ENCODE measurements at places on chromosomes 11 and 22. TPM values are rescaled to one million over a fixed set of nuclear protein-coding genes. Genes with fewer than 3 reads are reported as not detected.

Gene OR10D3
- not detected for total RNA-seq

GRCh38 chr11:64810891-64811272 is 531 bp upstream of the MEN1 start:
- H3K27me3 ChIP-seq = no peaks in the 10 kb centered on the region
- H3K27ac ChIP-seq = peak overlapping the region; percentile 88
- peak overlapping the region; percentile 87 for H3K4me3 ChIP-seq
- peaks cover 17% of the 10 kb centered on the region for H3K4me1 ChIP-seq

DNA sequence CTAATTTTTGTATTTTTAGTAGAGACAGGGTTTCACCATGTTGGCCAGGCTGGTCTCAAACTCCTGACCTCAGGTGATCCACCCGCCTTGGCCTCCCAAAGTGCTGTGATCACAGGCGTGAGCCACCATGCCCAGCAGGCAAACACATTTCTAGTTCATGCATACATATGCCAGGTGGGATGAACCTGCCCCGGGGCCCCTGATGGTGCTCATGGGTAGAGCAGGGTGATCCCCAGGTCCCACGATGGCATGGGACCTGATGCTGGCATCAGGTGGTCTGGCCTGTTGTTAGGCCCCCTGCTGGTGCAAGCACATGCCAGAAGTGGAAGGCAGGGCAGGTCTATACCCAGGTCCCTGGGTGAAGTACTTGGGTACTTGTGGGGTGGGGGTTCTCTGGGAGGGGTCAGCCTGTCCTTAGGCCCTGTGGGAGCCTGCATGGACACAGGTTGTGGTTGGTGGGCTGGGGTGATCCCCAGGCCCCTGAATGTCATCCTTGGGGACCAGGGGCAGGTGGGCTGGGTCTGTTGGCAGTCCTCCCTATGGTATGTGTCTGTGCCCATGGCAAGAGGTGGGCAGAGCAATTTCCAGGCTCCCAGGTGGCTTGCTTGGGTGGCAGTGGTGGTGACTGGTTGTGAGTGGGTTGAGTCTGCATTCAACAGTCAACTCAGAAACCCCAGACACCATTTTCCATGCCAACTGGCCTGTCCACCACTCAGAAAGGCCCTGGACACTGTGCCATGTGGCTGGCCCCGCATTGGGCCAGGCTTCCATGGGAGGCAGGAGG is 9.6 kb upstream of the RGL4 start:
- no peak overlapping the region for H3K4me3 ChIP-seq
- H3K36me3 ChIP-seq = peaks cover 35% of the 10 kb centered on the region
- H3K27ac ChIP-seq = no peak overlapping the region

GRCh38 chr11:69475866-69476471 is 5.5 kb upstream of the LINC01488 start:
- H3K27me3 ChIP-seq = no peaks in the 10 kb centered on the region
- no peaks in the 10 kb centered on the region for H3K4me1 ChIP-seq
- H3K27ac ChIP-seq = no peak overlapping the region

DNA sequence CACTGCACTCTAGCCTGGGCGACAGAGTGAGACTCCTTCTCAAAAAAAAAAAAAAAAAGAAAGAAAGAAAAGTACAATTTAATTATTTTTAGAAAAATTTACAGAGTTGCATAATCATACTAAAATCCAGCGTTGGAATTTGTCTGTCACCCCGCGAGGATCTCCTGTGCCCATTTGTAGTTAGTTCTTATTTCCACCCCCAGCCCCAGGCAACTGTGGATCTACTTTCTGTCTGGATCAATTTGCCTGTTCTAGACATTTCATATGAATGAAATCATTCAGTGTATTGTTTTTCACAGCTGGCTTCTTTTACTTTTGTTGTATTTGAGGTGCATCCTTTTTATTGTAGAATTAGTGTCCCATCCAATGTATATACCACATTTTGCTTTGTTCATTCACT is 102.6 kb upstream of the RASSF10 start:
- no peak overlapping the region for H3K27ac ChIP-seq
- H3K4me3 ChIP-seq = no peak overlapping the region
- no peaks in the 10 kb centered on the region for H3K4me1 ChIP-seq
- DNase-seq = no peak
- no peaks in the 10 kb centered on the region for H3K36me3 ChIP-seq
